Hypothalamus (tissue), 51 donors: ENCODE measurements at places on chromosomes 2 and 18.

DNA sequence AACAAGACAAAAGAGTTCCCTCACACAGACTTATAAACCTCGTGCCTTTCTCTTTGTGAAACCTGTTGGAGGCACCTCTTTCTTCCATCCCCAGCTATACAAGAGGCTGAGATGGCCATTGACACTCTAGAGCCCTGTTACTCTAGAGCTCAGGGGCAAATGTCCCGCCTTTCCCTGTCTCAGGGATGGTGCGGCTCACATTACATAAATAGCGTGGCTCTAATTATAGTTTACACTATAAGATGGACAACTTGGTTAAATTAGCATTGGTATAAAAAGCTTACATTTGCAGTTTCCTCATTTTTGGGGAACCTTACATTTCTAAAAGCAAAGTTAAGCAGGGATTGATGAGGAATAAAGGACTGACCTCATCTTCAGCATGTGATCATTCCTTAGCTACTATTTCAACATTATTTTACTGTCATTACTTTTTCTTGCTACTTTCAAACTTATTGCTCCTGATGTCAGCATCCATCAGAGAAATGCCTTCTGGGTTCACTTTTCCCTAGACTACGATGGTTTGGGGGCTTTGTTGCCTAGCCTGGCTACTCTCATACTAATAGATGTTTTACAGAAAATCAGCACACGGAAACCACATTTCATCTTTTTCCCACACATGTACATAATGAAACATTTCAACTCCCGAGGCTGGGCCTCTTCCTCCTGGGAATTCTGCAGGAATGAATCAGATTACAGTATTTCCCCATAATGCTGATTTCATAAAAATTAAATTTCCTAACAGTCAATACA lies 40.4 kb downstream of the FTCDNL1 start:
- no peak for DNase-seq

GRCh38 chr2:23367760-23368159 lies 17.2 kb upstream of the KLHL29 start:
- no peak for DNase-seq

DNA sequence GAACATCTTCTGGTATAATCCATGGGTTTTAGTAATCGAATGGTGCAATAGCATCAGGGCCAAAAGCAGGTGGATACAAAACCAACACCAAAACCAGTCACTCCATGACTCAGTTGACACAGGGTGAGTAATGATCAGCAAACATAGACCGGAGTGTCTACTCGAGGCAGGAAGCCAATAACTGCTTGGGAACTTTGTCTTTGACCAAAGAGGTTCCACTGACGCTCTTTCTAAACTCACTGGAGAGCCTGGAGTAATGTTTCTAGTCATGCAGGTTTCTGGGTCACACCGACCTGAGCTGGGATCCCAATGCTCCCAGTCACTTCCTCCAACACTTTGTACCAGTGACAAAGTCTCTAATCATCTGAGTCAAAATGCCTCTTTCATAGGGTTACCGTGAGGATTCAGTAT lies 30.9 kb downstream of the MREG start:
- no peak for DNase-seq

- DNase-seq: no peak
These were observed 15.9 kb upstream of the CSRNP3 start for GRCh38 chr2:165453561-165454094.

DNA sequence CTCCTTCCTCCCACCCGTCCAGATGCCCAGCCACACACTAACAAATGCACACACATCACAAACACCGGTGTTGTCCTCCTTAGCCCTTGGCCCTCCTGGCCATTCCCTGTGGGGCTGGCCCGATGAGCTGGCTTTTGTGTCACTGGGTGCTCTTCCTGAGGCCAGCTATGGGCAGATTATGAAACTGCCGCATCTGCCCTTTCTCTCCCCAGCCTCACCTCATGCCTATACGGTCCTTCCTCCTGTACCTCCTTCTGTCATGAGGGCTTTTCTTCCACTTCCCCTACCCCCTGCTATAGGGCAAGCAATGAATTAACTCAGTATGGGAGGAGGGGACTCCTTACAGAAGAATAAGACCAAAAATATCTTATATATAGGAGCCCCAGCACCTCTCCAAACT lies 10.3 kb upstream of the INO80C start:
- DNase-seq: no peak

DNA sequence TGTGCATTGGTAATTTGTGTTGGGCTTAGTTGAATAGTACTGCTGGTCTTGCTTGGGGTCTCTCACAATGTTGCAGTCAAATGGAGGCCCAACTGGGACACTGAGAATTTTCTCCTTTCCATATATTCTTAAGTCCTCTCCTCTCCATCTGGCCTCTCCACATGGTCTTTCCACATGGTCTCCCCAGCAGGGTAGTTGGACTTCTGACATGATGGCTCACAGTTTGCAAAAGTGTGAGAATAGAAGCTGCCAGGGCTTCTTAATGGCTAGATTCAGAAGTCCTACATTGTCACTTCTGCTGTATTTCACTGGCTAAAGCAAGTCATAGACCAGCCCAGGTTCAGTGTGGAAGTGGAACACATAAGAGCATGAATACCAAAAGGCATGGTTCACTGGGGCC lies 318.5 kb upstream of the TNP1 start:
- no peak for DNase-seq

- no peak for DNase-seq
These were observed 184.3 kb downstream of the GULP1 start for GRCh38 chr2:188475945-188476344.

DNA sequence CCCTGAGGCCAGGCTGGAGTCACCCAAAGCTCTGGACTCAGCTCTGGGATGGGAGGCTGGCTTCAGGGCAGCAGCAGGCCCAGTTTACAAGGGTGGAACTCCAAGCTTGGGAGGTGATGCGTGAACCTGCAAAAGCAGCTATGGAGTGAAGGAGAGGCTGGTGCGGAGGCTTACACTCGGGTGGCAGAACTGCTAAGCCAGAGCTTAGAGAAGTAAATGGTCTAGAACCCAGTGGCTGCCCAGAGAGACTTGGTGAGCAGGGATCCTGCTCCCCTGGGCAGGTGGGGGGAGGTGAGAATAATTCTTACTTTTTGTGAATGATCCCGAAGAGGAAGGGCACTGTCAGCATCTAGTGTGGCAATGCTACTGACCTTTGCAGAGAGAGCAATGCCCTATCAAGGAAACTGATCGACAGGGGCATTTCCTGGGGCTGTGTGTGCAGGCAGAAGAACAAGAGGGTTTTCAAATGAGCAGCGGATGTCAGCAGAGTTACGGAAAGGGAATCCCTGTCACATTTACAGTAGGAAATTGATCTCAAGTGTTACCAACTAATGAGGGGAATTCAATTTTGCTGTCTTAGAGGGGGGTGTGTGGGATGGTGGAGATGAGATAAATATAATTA lies 80.4 kb downstream of the TGFA start:
- DNase-seq: no peak

DNA sequence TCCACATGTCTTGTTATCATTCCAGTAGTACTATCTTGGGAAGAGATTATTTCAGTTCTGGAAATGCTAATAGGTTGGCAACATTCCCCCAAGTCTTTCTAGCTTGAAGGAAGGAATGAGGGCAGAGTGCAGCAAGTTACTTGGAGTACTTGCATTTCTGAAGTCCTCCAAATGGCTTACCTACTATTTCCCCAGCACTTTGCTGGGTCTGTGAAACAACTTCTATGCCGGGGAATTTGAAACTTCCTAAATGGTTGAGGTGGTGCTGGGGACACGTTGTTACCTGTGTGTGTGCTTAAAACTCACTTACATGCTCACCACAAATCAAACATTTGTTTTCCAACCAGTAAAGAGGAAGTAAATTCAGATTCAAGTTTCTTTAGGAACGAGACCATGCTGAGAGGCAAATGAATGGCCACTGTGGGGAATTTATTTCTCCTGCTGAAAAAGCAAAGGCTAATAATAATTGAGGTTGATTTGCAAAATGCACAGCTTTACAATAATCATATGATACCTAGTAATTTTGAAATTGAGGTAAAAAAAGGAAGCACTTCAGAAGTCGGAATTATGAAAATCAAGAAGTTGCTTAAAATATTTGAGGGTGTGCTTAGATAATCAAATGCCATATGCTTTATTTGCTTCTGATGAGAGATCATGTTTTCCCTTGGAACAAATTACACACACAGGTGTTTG lies 1167.7 kb upstream of the ZEB2 start:
- no peak for DNase-seq

- no peak for DNase-seq
These were observed 480.8 kb downstream of the TMX3 start for GRCh38 chr18:68234131-68234530.
